Activated T-cell treated with anti-CD3 and anti-CD28 coated beads for 48 hours (primary cell): ENCODE measurements at places on chromosomes 16 and 17.
A peak's percentile ranks its signal among the peaks of the same experiment; 100 is the strongest.

- no peak for DNase-seq
These were observed 9.6 kb downstream of the MT1X start for GRCh38 chr16:56691885-56692284.

- no peak for DNase-seq
These were observed 23.5 kb upstream of the FOXK2 start for GRCh38 chr17:82495844-82496528.

GRCh38 chr17:16987830-16988601 is 16.1 kb upstream of the TNFRSF13B start:
- DNase-seq: peak; percentile 54

- no peak for DNase-seq
These were observed 17.3 kb upstream of the ENDOV start for GRCh38 chr17:80397686-80398085.

DNA sequence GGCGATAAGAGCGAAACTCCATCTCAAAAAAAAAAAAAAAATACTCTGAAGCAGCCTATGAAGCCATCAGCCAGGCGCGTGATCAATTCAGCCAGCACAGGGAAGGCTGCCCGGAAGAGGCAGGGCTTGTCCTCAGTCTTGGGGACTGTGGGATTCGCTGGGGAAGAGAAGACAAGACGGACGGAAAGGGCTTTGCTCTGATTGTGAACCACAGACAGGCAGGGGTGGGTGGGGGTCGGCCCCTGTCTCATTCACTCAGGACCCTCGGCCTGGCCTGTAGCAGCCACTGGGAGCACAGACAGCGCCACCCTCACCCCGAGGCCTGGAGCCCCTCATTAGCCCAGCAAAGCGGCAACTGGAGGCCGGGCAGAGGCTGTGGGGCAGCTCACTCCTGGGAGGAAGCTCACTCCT is 37.2 kb downstream of the ABR start:
- DNase-seq: no peak

GRCh38 chr16:78321620-78322360 is 222.3 kb downstream of the WWOX start:
- no peak for DNase-seq

DNA sequence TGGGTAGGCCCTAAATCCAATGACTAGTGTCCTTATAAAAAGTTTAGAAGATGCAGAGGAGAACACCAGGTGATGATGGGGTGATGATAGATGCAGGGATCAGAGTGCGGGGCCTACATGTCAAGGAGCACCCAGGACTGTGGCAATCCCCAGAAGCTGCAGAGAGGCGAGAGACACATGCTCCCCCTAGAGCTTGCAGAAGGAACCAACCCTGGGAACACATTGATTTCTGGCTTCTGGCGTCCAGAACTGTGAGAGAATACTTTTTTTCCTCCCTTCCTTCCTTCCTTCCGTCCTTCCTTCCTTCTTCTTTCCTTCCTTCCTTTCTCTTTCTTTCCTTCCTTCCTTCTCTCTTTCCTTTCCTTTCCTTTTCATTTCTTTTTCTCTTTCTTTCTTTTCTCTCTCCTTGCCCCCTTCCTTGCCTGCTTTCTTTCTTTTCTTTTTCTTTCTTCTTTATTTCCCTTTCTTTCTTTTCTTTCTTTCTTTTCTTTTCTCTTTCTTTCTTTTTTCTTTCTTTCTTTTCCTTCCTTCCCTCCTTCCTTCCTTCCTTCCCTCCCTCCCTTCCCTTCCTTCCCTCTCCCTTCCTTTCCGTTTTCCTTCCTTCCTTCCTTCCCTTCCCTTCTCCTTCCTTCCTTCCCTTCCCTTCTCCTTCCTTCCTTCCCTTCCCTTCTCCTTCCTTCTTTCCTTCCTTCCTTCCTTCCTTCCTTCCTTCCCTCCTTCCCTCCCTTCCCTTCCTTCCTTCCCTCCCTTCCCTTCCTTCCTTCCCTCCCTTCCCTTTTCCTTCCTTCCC is 134.3 kb downstream of the HAPSTR1 start:
- no peak for DNase-seq

GRCh38 chr16:11082860-11083388 is 138.6 kb downstream of the CLEC16A start:
- DNase-seq: no peak

DNA sequence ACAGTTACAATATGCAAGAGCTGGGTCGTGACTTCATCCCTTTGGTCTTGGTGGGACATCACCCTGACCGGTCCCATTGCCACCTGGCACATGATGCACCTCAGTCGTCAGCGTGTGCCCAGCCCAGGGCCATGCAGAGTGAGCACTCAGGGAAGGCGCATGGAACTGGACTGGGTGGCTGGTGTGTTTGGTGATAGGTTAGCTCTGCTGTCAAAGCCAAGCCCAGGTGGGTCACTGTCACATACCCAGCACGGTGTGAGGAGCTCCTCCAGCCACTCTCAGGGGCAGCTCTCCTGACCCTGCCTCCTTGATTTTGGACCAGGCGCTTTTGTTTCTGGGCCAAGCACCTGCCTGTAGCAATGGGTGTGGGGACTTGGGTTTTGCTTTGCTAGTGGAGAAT is 180.9 kb downstream of the RAB11FIP4 start:
- DNase-seq: no peak

GRCh38 chr17:12730931-12731521 is 58.3 kb upstream of the ARHGAP44 start:
- no peak for DNase-seq

DNA sequence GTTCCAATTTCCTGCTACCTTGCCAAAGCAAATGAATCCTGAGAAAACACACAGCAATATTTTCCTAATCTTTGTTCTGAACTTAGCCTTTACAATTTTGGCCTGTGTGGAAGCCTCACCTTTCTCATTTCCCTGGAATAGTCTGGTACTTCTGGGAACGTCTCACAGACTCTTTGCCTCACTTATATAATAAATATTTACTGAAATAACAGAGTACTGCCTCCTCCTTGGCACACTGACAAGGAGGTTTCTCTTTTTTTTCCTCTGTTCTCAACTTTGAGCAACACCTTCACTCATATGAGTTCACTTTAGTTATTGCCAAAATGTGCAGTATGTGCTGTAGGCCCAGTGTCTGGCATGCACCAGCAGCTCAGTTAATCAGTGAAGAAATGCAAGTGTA is 37.3 kb downstream of the HSD17B2 start:
- no peak for DNase-seq

DNA sequence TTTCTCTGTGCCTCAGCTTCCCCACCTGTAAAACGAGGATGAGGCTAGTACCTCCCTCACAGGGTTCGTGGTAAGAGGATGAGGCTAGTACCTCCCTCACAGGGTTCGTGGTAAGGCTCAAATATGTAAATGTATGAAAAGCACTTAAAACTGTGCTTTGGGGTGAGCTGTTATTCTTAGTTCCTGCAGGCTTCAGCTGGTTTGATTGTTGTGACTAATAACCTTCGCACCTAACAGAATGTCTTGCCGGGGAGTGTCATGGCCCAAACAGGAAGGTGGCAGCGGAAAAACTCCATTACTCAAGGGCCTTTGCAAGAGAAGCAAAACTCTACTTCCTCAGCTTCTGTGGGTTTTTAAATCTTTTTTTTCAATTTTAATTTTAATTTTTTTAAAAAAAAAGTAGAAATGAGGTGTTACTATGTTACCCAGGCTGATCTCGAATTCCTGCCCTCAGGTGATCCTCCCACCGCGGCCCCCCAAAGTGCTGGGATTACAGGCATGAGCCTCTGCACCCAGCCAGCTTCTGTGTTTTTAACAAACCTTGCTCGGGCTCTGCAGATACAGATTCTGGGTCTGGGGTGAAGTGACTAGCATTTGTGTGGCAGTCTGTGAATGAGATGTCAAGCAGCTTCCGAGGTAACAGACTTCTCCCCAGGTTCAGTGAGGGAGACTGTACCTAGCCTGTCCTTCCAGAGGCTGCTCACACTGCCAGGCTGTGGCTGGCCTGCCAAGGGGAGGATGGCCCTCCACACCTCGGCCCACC is 103.0 kb downstream of the RAB11FIP4 start:
- DNase-seq: peak; percentile 52

GRCh38 chr16:27398894-27399853 is 2.8 kb upstream of the IL21R start:
- DNase-seq: no peak

DNA sequence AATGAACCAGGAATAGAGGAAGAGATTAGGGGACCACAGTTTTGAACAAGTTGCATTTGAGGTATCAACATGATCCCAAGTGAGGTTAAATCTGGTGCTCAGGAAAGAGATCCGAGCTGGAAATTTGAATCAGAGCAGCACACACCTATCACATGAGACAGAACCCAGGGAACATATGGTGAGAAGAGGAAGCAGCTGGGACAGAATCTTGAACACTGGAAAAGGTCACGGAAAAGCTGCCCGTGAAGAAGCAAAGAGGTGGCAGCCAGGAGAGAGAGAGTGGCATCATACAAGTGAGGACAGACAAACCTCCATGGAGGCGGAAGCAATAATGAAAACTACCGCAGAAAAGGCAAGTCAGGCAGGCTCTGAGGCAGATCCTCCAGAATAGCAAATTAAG is 36.1 kb downstream of the USP31 start:
- no peak for DNase-seq

GRCh38 chr16:30948667-30949649 is at the start of gene ORAI3:
Gene ORAI3, plus strand, starts transcription at chr16:30949068. Its CDS starts 222 bp downstream, at chr16:30949290.
- no peak for DNase-seq

DNA sequence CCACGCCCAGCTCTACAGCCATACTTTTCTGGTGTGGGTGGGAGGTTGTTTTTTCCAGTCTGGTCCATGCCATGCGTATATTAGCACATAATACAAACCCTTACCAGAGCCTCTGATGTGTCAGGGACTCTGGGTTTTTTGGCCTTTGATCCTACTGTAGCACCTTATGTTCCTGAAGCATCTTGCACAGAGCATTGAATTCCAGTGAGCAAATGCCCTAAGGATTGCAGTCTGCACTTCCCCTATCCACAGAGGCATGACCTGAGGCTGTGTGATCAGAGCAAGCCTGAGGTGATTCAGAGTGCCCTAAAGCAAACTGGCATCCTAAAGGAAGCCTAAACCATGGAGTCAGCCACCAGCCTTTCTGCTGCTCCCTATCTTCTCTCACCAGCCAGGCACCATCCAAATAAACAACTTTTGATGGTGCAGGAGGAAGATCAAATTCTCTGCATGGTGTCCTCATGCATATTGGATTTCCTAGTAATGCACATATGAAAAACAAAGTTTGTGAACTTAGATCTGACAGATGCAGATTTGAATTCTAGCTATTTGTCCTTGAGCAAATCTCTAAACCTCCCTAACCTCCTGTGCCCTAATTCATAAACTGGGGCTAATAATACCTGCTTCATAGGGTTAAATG is 41.2 kb upstream of the HAS3 start:
- DNase-seq: no peak

- DNase-seq: no peak
These were observed 46.2 kb downstream of the MYH3 start for GRCh38 chr17:10610884-10611283.

GRCh38 chr17:13162361-13162760 is 144.5 kb upstream of the ELAC2 start:
- no peak for DNase-seq

- no peak for DNase-seq
These were observed 9.7 kb downstream of the CTCF start for GRCh38 chr16:67571981-67572431.

DNA sequence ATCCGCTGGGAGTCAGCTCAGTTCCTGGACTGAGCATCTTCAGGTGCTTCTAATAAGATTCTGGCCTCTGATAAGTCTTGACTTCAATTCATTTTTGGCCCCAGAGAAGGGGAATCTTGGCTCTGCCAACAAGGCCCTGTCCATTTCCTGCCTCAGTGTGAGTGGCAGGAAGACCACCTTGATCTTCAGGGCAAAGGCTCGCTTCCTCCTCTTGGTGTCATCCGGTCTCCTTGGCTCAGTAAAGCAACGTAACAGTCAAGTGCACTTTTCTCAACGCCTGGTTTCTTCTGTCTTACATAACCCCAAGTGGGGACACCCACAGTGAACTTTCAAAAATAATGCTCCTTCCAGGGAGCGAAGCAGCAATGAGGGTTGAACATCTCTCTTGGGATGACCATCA is 169.8 kb downstream of the PRKCB start:
- no peak for DNase-seq

DNA sequence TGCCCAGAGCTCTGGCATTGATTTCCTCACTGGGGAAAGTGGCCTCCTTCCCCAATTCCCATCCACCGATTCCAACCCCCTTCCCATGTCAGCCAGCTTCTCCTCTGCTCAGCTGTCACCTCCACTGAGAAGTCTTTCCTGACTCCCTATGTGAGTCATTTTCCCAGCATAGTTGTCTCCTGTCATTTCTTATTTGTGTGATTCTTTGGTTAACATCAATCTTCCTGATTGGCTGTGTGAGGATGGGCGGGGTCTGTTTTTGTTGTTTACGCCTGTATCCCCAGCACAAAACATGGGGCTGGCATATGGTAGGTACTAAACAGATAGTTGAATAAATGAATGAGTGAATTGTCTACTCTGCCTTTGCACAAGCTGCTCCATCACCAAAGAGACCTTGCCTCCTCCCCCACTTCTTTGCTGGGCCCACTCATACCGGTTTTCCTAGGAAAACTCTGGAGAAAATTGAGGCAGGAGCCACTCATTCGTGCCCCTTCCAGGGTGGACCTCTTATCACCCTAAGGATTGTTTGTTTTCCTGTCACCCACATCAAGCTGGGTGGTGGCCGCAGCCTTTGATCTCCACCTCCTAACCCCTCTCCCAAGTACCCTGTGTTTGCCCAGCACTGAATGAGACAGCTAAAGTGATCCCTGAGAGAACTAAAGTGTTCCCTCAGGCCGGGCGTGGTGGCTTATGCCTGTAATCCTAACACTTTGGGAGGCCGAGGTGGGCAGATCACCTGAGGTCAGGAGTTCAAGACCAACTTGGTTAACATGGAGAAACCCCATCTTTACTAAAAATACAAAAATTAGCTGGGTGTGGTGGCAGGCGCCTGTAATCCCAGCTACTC is 1.2 kb upstream of the GRB7 start:
- DNase-seq: no peak

DNA sequence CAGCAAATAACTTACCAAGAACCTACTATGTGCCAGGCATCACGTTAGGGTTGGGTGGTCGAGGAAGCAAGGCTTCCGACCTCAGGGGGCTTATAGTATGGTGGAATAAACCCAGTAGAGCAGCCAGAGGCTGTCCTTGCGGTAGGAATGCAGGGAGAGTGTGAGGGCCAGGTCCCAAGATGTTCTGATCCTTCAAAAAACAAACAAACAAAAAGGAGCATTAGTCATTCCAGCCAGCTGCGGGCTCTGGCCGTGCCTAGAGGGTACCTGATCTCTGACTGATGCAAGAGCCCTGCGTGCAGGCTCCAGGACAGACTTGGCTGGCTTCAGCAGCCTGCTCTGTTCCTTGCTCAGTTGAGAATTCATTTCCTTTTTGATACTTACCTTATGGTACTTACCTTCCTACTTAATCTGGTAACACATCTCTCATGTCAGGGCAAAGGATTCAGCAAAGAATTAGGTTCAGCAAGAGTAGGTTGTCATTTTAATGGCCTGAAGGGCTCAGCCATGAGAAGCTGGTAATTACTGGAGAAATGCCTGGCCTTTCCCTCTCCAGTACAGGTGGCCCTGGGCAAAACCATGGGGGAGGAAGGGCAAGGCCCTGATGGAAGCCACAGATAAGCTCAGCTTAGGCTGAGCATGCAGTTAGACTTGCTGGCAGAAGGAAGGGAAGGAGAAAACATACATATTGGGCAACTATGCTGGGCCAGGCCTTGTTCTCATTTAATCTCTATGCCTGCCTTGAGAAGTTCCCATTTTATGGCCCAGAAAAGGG is 18.4 kb downstream of the CYB5D2 start:
- DNase-seq: no peak
